H1 (cell line): ENCODE measurements at places on chromosomes 7 and 10.

- DNase-seq = no peak
Measured at GRCh38 chr7:96303686-96304443, 18.0 kb downstream of the SLC25A13 start.

DNA sequence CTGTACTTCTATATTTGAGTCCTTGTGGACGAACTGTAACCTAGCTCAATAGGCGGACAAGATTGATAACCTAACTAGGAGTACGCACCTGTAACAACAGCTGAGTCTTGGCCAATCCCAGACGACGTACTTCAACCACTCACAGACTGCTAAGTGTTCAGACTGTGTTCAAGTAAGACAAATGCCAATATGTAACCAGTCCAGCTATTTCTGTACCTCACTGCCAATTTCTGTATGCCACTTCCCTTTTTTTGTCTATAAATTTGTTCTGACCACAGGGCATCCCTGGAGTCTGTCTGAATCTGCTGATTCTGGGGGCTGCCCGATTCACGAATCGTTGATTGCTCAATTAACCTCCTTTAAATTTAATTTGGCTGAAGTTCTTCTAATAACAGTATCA lies 32.2 kb downstream of the HACD1 start:
- no peak for DNase-seq

GRCh38 chr7:73703757-73704639 lies 15.5 kb downstream of the STX1A start:
- peak; percentile 47 for DNase-seq

DNA sequence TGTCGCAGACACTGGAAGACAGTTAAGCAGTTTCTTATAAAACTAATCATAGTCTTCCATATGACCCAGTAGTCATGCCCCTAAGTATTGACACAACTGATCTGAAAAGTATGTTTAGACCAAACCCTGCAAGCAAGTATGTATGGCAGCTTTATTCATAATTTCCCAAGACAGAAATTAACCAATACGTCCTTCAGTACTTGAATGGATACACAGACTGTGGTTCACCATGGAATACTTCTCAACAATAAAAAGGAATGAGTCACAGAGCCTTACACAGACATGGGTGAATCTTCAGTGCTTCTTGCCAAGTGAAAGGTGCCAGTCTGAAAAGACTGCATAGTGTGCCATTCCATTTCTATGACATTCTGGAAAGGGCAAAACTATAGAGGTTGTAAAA lies 50.2 kb upstream of the AKR1E2 start:
- DNase-seq = no peak

DNA sequence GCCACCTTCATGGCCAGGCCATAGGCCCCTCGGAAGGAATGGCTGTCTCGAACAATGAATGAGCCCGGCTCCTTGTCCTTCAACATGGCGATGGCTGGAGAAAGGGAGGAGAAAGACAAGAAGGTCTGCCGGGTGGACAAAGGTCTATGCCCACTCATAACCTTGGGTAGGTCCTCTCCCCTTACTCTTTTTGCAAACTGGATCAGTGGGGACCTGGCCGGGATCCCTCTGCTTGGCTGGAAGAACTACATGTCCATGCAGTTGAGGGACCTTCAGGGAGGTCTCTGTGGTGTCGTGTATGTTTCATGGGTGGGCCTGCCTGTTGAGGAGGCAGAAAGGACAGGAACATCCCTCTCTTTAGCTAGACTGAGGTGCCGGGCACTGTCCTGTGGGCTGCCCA lies 284.8 kb downstream of the TNS3 start:
- DNase-seq = peak; percentile 29
